ENCODE measurements at places on chromosomes 12 and 14.

DNA sequence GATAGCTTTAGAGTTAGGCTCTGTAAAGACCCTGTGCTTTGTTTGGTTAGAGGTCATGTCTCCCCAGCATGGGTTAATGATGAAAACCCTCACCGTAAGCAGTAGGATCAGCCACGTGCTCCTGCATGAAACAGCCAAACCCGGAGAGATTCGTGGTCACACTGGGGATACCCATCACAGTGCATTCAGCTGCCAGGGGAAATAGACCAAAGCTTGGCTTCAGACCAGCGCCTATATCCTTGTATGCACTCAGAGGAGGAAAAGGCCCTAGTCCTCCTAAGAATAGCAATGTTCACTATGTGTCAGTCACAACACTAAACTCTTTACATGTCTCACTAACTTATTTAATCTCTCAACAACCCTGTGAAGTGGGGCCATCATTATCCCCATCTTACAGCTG is 16.3 kb downstream of the SPX start:
- DNase-seq: no peak

DNA sequence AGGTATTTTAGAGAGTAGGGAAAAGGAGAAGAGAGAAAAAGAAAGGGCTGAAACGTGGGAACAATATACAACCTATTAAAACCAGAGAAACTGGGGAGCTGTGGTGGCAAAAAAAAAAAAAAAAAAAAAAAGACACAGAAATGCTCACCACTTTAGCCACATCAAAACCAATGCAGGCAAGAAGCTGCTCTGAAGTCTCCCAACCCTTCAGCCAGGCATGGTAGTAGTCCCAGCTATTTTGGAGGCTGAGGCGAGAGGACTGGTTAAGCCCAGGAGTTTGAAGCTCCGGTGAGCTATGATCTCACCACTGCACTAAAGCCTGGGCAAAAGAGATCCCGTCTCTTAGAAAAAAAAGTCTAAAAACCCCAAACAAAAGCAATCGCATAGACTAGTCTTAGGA is 33.2 kb downstream of the DENND5B start:
- DNase-seq: no peak

- DNase-seq: no peak
These were observed 34.9 kb downstream of the GDF11 start for GRCh38 chr12:55777856-55778255.

GRCh38 chr14:95516554-95517181 is at the start of gene SYNE3:
Gene SYNE3, minus strand, starts transcription at chr14:95516650. Its CDS starts 40,829 bp downstream, at chr14:95475821.
- DNase-seq: no peak

DNA sequence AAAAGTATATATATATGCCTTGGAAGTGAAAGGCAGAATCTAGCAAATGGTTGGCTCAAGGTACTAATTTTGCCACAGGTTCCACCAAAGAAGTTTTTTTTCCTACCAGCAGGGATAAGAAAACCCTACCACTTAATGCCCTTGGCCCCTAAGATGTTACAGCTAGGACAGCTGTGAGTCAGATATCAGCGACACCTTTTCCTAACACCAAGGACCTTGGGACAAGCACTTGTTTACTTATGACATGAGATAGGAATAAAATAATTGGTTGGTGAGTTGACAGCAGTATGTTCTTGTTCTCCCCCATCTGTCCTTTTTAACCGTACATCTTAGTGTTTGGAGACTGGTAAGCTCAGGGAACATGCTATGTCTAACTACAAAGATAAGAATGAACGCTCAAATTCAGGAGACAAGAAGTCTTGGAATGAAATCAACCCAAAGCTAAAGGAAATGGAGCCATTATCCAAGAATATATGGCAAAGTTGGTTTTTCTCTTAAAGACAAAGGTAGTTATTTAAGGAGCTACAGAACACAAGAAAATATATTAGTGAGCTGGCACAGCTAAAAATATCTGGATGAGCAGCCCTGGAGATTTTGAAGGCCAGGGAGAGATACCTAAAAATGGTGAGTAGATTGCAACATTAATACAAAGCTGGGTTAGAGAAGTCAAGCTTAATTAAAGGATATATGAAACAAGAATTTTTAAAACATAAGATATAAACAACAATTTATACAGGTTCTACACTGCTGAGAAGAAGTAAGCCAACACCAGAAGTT is 126.8 kb downstream of the TMTC1 start:
- DNase-seq: no peak

DNA sequence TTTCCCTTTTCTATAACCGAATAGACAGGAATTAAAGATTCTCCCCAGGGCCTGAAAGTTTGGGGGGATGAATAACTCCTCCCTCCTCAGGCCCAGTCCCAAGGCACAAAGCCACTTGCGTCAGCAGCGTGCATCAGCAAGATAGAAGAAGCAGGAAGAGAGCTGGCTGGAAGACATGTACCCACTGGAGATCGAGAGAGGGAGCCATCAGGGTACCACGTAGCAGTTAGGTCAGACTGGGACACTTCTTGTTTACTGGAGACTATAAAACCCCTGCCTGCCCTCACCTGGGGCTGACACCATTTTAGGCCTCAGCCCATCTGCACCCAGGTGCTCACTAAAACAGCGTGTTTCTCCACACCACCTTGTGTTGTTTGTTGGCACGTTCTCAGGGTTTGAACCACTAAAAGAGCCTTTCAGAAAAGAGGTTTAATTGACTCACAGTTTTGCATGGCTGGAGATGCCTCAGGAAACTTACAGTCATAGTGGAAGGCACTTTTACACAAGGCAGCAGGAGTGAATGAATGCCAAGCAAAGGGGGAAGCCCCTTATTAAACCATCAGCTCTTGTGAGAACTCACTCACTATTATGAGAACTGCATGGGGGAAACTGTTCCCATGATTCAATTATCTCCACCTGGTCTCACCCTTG is 93.2 kb downstream of the TMTC3 start:
- no peak for DNase-seq

DNA sequence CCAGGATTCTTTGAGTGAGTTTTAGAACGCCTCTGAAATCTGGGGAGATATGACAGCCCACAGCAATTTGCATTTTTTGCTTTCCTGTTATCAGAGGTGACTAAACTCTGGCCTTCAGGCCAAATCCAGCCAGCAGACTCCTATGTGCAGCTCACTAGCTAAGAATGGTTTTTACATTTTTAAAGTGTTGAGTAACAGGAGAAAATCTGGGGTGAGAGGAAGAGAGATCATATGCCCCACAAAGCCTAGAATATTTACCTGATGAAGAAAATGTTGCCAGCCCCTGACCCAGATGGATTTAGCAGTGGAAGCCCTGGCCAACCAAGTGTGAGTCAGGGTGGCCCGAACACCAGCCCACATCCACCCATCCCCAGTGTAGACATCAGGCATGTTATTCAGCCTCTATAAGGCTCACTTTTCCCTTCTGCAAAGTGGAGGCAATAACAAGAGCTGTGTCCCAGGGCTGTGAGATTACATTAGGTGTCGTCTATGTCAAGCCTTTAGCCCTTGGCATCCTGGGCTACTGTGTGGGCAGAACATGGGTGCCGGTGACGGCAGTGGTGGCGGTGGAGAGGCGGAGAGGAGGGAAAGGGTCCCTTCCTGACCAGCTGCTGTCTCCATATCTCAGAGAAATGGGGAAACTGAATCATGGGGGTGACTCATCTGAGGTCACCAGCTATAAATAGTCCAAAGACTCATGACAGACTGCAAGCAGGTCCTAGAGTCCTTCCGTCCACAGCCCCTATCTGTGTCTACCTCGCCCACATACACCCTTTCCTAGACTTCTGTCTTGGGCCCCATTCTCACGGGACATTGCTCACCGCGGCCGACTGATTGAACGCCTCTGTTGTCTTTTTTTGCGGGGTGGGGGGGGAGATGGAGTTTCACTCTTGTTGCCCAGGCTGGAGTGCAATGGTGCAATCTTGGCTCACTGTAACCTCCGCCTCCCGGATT is 32.6 kb upstream of the CD9 start:
- DNase-seq: peak; percentile 93

DNA sequence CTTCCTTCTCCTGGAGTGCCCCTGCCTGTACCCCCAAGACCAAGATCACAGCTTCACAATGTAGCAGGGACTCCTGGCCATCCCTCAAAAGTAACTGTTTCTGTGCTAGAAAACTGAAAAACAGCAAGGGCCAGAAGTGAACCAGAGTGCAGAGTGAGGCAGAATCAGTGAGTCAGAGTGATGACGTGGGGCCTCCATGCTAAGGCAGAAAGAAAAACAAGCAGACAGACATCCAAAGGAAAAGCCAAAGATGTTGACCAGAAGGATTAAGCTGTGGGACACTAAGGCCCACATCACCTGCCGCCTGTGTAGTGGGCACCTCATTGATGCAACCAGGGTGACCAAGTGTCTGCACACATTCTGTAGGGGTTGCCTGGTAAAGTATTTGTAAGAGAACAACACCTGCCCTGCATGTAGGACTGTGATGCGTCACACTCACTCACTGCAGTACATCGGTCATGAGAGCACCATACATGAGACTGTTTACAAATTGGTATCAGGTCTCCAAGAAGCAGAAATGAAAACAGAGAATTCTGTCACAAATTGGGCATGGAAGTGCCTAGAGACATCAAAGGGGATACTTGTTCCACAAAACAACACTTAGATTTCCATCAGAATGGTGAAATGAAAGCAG is 51.2 kb downstream of the ARMH4 start:
- DNase-seq: no peak

DNA sequence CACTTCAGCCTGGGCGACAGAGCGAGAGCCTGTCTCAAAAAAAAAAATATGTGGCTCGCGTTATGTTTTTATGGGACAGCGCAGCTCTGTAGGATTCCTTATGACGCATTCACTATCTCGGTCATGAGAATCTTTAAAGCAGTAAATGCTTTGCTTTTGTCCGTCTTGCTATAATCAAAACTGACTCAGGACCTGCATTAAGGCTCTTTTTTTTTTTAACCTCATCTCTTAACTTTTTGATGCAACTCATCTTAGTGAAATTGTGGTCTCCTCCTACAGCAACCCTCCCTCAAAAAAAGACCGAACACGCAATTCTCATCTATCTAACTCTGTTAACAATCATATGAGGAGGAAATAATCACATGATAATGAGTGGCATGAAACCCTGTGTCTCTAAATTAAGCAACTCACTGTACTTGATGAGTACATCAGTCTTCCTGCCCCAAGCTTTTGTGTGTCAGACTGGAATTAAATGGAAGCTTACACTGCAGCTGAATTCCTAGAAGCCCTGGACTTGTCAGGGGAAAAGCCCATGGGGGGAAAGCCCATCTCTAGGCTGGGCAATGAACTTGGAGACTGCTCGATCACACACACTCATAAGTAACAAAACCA is 4.3 kb downstream of the P2RX4 start:
- DNase-seq: no peak

All from glomerular endothelial cell (primary cell).